AG09309 (cell line): ENCODE measurements at places on chromosomes 3 and 15.

DNA sequence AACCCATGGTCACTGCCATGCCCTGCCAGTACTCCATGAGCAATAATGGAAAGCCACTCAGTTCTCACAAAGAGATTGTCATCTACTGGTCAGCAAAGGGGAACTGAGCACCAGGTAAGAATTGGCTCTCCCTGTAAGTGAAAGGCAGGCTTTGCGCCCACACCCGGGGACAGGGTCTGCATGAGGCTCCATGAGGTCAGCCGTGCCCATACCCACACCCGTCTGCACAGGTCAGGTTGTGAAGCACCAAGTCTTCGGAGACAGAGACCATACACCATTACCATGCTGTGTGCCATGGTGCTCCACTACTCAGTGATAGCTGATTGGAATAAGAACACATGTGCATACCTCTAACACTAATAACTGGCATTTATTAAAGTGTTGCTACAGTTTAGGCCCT is 322.9 kb downstream of the EPHB1 start:
- DNase-seq, result no peak

GRCh38 chr3:15657016-15657415 is 55.5 kb downstream of the BTD start:
- DNase-seq, result no peak

DNA sequence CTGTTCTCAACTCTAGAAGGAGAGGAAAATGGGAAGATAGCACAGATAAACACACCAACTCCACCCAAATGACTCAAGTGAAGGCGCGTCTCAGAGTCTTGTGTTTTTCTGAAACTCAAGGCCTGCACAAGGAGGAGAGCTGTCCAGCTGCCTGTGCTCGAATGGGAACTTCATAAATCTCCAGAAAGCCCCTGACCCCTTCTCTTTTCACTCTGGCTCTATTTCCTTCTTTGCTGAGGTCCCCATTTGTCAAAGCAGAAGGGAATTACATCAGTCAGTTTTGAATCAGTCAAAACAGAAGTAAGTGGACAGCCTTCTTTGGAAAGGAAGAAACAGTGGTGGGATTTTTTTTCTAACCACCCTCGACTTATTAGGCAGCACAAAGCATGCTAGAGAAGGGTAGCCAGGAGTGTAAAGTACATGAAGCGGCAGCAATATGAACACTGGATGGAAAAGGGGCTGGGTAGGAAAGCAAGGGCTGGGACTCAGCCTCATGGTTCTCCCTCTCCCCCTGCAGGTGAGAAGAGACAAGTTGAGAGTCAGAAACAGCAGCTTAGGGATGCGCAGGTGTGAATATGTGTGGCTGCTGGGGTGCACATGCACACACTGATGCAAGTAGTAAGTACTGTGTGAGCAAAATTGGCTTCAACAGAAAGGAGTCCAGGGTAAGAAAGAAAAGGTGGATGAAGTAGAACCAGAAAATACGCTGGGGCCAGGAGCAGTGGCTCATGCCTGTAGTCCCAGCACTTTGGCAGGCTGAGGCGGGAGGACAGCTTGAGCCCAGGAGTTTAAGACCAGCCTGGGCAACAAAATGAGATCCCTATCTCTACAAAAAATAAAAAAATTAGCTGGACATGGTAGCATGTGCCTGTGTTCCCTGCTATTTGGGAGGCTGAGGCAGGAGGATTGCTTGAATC is 36.6 kb upstream of the MAGEF1 start:
- DNase-seq, result no peak

- no peak for DNase-seq
These were observed 279.2 kb upstream of the KCNH8 start for GRCh38 chr3:18868911-18869689.

DNA sequence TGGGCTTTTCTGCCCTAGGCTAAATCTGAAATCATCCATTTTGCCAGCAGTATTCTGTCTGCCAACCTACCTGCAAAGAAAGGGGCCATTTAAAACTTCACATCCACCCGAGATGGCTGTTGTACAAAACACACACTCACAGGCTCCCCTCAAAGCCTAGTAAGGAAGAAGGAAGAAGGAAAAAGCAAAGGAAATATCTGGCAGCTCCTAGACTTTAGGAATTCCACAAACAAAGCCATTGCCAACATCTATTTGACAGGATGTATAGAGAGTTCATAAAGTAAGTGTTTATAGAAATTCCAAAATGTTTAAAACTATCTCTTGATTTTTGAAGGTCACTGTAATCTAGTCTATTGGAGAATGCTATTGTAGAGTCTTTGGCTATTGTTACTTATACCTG is 91.9 kb upstream of the THBS1 start:
- DNase-seq, result no peak

DNA sequence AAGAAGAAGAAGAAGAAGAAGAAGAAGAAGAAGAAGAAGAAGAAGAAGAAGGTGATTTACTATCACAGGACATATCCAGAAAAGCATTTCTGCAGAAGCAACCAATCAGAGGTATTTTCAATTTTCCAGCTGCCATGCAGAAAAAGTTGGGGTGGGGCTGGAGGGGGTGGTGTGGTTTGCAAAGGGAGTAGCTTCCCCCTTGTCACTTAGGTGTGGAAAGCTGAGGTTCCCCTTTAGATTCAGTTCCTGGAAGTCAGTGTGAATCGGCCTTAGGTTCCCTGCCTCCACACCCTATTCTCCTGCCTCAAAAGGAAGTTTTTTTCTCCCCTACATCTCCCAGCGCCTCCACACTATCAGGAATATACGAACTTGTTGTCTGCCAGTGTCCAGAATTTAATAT is 276.7 kb upstream of the ARRDC4 start:
- no peak for DNase-seq

- DNase-seq, result no peak
These were observed 8.1 kb downstream of the MYNN start for GRCh38 chr3:169781209-169781855.

- no peak for DNase-seq
These were observed 289.6 kb downstream of the EFHB start for GRCh38 chr3:19644405-19644804.
